Colonic mucosa (tissue), 4 donors: ENCODE measurements at places on chromosomes 13 and 19.

- no peak for DNase-seq
These were observed 138.0 kb upstream of the IRS2 start for GRCh38 chr13:109924376-109924775.

- no peak for DNase-seq
These were observed 56.8 kb downstream of the STOML3 start for GRCh38 chr13:38933786-38934185.

GRCh38 chr19:49889038-49889686 lies 7.5 kb downstream of the IL4I1 start:
- no peak for DNase-seq

DNA sequence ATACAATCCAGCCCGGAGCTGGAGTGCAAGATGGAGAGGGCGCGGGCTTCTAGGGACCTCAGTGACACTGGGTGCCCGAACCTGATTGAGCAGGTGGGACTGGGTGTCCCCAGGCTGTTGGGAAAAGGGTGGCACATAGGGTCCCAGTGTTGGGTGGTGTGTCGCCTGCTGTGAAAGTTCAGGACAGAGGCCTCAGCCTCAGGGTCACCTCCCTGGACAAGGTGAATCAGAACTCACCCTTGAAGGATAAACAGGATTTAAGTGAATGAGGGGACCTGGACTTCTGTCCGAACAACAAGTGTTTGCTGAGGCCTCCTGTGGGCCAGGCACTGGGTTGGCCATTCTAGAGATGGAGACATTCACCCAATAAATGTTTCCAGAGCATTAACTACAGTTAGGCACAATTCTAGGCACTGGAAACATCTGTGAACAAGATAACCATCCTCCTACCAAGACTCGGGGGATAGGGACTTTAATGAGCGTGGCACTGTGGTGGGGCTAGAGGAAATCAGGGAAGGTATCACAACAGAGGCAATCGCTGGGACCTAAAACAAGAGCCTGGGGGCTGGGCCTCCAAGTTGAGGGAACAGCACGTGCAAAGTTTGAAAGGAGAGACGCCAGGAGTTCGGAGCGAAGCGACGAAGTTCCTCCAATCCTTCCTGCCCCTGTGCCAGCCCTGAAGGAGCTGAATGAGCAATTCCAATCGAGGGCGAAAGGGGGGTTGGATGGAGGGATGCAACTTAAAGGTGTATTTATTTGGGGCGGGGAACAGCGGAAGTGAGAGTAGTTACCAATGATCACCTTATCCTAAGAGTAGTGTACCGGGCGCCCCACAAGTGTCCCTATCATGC lies 921 bp upstream of the POLD1 start:
- DNase-seq: no peak

GRCh38 chr13:29503041-29503837 lies 92.2 kb downstream of the SLC7A1 start:
- DNase-seq: no peak
